ENCODE measurements at places on chromosomes 16 and 17. TPM values are rescaled to one million over a fixed set of nuclear protein-coding genes. Genes with fewer than 3 reads are reported as not detected.

CACNG5 gene
- polyA plus RNA-seq = not detected

HSD11B2 gene
- polyA plus RNA-seq = 9.6 TPM

FGF11 gene
- 1.0 TPM for polyA plus RNA-seq

MMP25 gene
- 2.3 TPM for polyA plus RNA-seq

EPN3 gene
- 1.3 TPM for polyA plus RNA-seq

TRPV2 gene
- polyA plus RNA-seq = 5.0 TPM

DNA sequence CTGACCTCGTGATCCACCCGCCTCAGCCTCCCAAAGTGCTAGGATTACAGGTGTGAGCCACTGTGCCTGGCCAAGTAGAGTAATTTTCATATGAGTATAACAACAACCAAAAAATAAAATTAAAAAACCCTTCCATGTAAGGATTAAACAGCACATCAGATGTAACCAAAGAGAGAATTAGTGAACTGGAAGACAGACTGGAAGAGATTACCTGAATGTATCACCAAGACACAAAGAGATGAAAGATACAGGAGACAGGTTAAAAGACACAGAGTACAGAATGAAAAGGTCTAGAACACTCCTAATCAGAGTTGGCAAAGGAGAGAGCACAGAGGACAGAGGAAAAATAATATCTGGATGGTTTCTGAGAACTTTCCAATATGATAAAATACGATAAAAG, 1.8 kb upstream of the TNK1 start:
- no peak for DNase-seq

DNA sequence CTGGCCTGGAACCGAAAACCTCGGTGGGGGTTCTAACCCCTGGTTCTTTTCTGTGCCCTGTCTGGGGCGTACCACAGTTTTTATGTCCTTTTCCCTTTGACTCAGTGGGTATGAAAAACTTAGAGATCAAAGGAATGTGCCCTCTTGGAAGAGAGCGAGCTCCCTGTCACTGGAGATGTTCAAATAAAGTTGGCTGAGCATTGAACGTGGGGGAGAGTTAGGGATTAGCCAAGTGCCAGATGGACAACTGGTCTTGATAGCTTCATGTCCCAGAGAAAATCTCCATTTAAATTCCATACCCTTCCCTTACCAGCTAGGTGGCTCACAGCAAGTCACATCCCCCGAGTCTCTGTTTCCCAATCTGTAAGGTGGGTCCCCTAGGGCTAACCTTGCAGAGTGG, 9.5 kb downstream of the ADGRG1 start:
- no peak for DNase-seq

- DNase-seq = no peak
These were observed 20.8 kb downstream of the ZP2 start for GRCh38 chr16:21190599-21190998.

DNA sequence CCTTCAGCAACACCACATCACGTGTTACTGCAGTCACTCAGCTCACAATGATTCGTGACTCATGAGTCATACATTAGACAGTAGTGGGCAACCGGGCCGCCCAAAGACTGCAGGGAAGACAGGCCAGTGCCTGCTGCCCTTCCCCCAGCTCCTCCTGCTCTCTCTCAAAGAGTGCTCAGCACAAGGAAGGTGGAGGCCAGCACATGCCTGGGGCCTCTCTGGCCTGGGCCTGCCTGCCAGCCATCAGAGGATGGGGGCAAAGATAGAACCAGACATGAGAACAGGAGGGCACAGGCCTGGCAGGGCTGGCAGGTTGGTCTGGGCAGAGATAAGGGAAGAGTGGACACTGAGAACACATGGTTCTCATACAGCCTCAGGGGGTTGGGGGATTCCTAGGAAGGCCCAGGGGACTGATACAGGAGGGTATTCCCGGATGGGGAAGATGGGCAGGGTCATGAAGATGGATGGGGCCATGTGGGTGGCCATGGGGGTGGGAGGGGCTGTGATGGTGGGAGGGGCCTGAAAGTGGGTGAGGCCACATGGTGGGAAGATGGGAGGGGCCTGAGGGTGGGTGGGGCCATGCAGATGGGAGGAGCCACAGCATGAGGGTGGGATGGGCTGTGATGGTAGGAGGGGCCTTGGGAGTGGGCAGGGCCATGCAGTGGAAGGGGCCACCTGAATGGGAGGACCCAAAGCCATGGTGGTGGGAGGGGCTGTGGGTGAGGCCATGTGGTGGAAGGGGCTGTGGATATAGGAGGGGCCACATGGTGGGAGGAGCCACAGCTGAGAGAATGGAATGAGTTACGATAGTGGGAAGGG, 29.0 kb downstream of the KATNB1 start:
- no peak for DNase-seq

DNA sequence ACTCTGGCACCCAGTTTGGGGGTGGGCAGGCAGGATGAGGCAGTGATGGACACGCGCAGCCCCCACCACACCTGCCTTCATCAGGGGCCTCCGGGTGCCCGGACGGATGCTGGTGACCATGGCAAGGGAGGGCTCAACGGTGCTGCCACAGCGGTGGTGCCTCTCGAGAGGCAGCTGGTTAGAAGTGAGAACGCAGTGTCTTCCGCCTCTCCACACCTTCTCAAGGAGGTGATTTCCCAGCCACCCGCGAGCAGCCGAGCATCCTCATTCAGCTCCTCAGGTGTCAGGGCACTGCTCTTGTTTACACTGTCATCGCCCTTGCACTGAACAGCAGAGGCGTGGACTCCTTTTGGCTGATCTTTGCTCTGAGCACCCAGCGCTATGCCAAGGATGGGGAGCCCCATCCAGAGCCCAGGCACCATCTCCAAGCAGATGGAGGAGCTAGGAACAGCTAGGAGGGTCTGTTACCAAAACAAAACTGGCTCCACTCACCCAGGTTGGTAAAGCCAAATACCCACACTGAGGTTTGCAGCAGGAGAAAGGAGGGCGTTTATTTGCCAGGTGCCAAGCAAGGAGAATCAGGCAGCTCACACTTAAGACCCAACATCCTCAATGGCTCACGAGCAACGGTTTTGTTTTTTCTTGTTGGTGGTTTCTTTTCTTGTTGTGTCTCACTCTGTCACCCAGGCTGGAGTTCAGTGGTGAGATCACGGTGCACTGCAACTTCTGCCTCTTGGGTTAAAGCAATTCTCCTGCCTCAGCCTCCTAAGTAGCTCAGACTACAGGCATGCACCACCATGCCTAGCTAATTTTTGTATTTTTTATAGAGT, 174.3 kb upstream of the TNRC6C start:
- no peak for DNase-seq

- DNase-seq = no peak
These were observed 51.3 kb upstream of the TAC4 start for GRCh38 chr17:49899191-49899485.

- DNase-seq = no peak
These were observed 18.1 kb downstream of the PPL start for GRCh38 chr16:4918781-4919251.

DNA sequence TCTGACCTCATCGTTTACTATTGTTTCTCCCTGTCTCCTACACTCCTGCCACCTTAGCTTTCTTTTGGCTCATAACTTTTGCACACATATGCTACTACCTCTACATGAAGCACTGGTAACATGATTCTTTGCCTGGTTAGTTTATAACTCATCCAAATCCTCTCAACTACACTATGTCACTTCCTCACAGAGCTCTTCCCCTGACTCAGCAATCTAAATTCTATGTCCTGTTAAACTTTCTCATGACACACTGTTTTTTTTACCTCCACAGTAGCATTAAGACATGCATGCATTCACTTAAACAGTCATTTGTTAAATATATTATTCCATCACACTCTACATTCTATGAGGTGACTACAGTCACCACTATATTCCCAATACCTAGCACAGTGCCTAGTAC, 19.7 kb downstream of the APPBP2 start:
- peak; percentile 20 for DNase-seq

DNA sequence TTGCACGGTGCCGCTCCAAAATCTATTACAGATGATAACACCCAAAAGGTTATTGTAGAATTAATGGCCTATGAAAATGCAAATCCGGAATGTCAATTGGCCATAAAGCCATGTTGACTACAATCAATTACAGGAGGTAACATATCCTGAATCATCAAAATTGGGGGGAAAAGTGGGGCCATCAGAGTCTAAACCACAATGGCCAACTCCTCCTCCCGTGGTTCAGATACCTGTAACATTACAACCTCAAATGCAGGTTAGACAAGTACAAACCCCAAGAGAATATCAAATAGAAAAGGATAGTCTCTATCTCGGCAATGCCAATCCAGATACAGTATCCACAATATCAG, 14.9 kb downstream of the FLYWCH1 start:
- DNase-seq = no peak

- DNase-seq = no peak
These were observed 12.0 kb downstream of the ARHGEF15 start for GRCh38 chr17:8322061-8322460.

GRCh38 chr16:53092284-53092683, 37.5 kb downstream of the CHD9 start:
- DNase-seq = peak; percentile 50

Data from muscle of leg (tissue), 16 donors.